A549 treated with dexamethasone at 1 μM for 4 hours (cell line): ENCODE measurements at places on chromosomes 2 and 18. TPM values are rescaled to one million over a fixed set of nuclear protein-coding genes. Genes with fewer than 3 reads are reported as not detected.

MDH1 gene
- total RNA-seq: 224 to 234 TPM (median 229 TPM) in 5 replicates

NETO1 gene
- 0.04 TPM in 1 of 5 replicates, not detected in the others for total RNA-seq

FIGN gene
- 1.3 to 3.0 TPM (median 2.7 TPM) in 5 replicates for total RNA-seq

NOSTRIN gene
- 1.7 to 2.9 TPM (median 2.1 TPM) in 5 replicates for total RNA-seq

PLEKHH2 gene
- 1.3 to 3.1 TPM (median 2.2 TPM) in 5 replicates for total RNA-seq

PKDCC gene
- total RNA-seq: 19.6 to 26.0 TPM (median 21.8 TPM) in 5 replicates

HOXD4 gene
- 0.10 to 0.46 TPM (median 0.38 TPM) in 5 replicates for total RNA-seq

SPR gene
- total RNA-seq: 94.4 to 129 TPM (median 113 TPM) in 5 replicates
